AG04449 (cell line): ENCODE measurements at places on chromosomes 12 and 14.

DNA sequence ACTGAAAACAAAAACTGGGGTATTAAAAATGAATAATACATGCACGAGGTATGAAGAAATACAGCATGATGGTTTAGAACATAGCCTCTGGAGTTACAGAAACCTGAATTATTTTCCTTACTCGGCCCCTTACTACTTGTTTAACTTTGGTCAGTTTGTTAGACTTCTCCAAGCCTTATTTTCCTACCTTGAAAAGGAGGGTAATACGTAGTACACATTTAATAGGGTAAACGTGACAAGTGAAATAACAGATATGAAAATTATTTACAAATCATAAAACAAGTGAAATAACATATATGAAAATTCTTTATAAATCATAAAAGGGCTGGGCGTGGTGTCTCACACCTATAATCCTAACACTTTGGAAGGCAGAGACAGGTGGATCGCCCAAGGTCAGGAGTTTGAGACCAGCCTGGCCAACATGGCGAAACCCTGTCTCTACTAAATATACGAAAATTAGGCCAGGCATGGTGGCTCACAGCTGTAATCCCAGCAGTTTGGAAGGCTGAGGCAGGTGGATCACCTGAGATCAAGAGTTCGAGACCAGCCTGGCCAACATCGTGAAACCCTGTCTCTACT, 11.4 kb upstream of the PKP2 start:
- DNase-seq, result no peak

- DNase-seq, result no peak
These were observed 4.2 kb upstream of the AMN1 start for GRCh38 chr12:31732926-31733548.

DNA sequence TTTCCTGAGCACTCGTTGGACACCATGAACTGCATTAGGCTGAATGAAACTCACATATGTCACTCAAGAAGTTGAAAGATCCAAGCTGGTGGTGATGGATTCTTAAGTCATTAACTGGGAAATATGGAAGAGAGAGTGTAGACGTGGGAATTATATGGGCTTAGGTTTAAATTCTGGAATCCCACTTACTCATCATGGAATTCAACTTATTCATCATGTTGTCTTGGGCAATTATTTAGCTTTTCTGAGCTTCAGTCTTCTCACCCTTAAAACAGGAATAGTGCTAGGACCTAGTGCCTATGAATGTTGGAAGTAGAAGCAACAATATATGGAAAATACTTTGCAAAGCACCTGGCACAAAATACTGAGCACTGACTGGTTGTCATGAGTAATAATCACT, 292.4 kb upstream of the TBX3 start:
- no peak for DNase-seq

GRCh38 chr14:75831455-75831854, 150.3 kb downstream of the TGFB3 start:
- DNase-seq, result no peak

DNA sequence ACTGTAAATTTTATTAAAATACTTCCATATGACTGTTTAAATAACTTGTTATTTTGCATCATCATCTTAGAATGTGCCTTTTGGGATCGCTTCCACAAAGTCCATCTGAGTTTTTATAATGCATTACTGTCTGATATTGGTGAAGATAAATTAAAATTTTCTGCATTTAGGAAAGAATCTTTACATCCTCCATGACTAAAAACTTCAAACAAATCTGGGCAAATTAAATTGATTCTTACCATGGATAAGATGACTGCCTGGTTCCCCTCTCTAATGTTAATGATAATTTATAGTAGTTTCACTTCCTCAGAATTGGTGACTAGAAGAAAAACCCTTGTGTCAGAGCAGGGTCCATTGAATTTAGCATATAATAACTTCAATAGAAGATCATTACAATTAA, 94.7 kb upstream of the SLC38A4 start:
- DNase-seq, result no peak

DNA sequence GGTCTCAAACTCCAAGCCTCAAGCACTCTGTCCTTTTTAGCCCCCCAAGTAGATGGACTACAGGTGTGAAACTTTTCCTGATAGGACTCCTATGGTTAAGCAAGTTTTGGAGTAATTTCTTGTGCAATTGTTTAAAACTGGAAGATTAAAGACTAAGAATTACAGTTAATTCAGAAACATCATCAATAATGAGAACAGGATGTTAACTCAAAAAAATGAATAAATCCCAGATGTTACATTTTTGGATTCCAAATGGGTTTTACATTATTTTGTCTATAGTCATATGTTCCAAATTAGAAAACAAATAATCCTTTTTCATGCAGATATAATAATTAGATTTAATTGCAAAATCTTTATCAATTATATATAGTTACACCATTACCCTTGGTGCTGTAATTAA, 24.4 kb upstream of the KITLG start:
- DNase-seq, result no peak

- DNase-seq, result peak; percentile 0
These were observed 547 bp downstream of the ZNF140 start for GRCh38 chr12:133081159-133081780.

- DNase-seq, result no peak
These were observed 10.7 kb downstream of the CEP170B start for GRCh38 chr14:104875811-104876210.

- no peak for DNase-seq
These were observed 34.1 kb downstream of the RAD51B start for GRCh38 chr14:67853715-67854114.

- DNase-seq, result no peak
These were observed 536.4 kb upstream of the SEL1L start for GRCh38 chr14:82070040-82070439.

DNA sequence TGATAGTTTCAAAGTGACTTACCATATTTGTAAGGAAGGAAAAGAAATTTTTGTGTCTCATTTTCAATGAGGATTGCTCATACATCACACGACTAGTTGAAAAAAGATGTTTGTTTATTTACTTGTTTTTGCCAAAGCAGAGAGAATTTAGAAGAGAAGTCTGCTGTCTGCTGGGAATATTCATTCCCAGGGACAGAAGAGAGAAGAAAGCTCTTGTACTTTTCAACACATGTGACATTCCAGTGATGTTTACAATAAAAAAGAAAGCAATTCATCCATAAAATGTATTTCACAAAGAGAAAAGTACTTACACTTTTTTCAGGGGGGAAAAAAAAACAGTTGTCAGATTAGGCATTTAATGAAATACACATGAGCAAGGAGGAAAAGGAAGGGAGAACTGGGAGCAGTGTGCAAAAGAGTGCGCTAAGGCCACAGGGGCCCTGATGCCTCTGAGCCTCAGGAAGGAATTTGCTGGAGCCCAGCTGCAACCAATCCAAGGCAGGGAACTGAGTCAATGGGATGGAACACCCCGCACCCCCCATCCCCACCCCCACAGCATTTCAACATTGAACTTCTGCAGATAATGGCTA, 115.0 kb downstream of the RPAP3 start:
- DNase-seq, result no peak

GRCh38 chr12:8985213-8985754, 4.1 kb upstream of the KLRG1 start:
- no peak for DNase-seq
